ENCODE measurements at places on chromosomes 3 and 15.

GRCh38 chr3:107664614-107665013, 141.9 kb downstream of the BBX start:
- no peak for DNase-seq

- DNase-seq: no peak
These were observed 42.9 kb upstream of the LRRFIP2 start for GRCh38 chr3:37217098-37217849.

GRCh38 chr3:183688874-183689273, 8.7 kb upstream of the YEATS2 start:
- no peak for DNase-seq

DNA sequence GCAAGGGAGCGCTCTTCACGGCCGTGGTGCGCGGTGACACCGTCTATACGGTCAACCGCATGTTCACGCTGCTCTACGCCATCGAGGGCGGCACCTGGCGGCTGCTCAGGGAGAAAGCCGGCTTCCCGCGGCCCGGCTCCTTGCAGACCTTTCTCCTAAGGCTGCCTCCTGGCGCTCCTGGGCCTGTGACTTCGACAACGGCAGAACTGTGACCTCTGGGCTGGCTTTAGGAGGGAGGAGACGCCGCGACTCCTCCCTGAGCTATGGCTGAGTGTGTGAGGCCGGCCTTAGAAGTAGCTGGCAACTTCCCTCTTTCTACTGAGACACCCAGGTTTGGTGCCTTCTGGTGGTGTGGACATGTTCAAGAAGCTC, 1.4 kb downstream of the KBTBD13 start:
- peak; percentile 86 for DNase-seq

DNA sequence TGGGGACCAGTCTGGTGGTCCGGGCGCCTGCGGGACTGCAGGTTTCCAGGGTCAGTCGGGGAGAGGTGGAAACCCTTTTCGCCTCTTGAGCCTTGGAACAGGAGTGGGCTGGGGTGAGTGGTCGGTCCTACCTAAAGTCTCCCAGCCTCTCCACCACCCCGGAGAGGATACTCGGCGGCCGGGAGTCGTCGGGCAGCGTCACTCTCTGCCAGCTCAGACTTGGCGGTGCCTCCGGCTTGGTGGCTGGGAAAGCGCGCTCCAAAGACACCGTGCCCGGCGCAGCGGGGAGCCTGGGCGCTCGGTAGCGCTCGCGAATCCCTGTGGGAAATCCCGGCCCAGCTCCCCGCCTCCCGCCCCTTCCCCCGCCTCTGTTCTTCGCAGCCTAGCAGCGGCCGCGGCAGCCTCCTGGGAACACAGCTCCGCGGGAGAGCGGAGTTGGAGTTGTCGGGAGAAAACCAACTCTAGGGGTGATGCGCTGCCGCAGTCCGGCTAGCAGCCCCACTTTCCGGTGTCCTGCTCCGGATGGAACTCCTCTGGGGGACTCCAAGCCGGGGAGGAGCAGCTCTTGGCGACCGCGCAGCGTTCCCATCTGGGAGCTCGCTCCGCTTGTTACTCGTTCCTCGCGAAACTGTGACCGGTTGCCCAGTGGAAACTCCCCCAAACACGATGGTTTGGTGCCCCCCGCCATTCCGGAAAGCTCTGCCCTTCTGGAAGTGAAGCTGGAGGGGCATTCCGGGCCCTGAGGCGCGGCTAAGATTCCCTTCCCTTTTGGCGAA, 1.4 kb downstream of the EPHB1 start:
- peak; percentile 60 for DNase-seq

DNA sequence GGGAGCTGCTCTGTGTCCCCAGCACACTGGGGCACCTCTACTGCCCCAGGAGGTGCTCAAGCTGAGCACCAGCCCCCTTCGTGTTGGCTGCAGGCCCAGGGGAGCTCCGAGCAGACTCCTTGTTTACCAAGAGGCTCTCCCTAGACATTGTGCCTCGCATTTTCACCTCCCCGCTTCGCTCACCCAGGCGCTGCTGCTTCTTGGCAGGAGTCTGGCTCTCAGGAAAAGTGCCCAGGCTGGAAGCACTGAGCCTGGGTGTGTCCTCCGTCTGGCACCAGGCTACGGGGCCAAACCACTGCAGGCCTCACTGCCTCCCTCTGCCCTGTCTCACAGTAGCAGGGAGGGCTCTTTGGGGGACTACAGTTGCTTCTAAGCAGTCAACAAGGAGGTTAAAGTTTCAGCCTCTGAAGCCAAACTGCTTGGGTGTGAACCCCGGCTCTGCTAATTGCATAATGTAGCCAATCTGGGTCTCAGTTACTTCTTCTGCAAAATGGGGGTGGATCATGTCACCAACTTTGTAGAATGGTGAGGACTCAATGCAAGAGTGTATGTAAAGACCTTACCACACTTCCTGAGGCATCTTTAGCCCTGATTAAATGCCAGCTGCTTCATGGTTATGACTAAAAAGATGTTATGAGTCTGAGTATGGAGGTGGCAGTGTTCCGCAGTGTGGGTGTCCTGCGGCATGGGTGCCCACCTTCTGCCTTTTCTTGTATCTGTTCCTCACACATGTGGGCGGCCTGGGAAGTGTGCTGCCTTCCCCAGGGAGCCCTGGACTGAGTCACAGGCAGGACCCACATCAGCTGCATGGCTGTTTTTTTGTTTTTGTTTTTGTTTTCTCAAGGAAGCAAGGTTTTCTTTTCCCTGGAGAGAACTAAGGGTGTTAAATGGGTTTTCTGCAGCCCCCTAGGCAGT, 88.9 kb downstream of the CLSTN2 start:
- no peak for DNase-seq

GRCh38 chr3:29255854-29256696, 24.8 kb upstream of the RBMS3 start:
- DNase-seq: no peak

DNA sequence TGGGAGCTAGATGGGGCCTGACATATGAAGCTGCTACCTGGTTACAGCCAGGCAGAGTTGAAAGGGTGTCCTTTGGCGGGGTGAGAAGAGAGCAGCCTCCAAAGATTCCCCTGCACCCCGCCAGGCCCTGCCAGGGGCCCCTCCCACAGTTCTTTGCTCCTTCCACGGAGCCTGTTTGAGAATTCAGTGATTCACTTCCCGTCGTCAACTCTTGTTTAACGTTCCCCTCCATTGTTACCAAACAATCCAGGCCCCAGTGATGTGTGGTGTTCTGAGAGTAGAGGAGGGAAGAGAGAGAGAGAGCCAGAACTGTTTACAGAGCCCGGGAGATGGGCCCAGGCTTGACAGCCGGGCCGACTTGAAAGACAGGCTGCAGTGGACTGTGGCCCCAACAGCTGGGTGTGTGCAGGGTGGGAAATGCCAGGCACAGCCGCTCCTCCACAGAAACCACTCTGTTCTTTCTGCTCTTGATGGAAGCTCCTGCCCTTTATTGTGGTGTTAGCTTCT, 81.5 kb downstream of the SMAD3 start:
- DNase-seq: no peak

- no peak for DNase-seq
These were observed 641 bp upstream of the VPS13C start for GRCh38 chr15:62060896-62061280.

- no peak for DNase-seq
These were observed 837.0 kb upstream of the CFAP20DC start for GRCh38 chr3:59886790-59887189.

- DNase-seq: no peak
These were observed 32.7 kb downstream of the FEM1B start for GRCh38 chr15:68310178-68310803.

- DNase-seq: no peak
These were observed 53.7 kb downstream of the PDIA5 start for GRCh38 chr3:123120573-123120972.

GRCh38 chr3:177921153-177921552, 615.1 kb upstream of the KCNMB2 start:
- no peak for DNase-seq

DNA sequence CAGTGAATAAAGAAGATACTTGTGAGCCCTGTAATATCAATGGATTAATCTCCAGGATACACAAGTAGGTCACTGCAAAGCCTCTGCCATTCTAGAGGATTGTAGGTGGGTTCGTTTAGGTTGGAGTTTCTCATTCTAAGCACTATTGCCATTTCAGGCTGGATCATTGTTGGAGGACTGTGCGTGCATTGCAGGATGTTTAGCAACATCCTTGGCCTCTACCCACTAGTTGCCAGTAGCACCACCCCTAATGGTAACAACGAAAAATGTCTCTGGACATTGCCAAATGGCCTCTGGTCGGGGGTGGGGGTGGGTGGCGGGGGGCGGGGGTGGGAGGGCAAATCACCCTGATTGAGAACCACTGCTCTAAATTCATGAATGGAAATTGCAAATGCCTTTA, 4.9 kb upstream of the IFT57 start:
- DNase-seq: no peak

DNA sequence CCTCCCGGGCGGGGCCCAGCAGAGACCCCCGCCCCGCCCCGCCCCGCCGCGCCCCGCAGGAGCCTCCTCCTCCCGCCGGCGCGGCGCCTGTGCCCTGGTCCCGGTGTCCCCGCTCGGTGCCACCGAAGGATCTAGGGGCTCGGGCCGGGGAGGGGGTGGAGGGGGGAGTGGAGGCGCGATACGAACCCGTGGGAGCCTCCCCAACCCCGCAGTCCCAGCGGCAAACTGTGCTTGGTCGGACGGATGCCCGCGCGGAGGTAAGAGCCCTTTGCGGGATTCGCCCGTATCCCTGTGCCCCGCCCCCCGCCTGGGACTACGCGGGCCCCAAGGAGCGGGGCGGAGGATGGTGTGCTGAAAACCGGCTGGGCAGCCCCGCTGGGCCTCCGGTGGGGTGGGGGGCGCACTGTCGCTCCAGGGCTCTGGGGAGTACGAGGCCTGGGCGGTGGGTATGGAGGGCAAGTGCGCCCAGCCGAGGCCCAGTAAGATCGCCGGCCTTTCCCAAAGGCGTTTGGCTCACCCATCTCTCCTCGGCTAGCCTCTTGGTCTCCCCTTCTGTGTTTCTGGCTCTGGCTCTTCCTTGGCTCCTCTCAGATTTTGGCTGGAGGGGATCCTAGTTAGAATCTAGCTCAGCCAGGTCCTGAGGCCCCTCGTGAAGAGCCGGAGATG, 65.6 kb upstream of the POLG start:
- DNase-seq: peak; percentile 38

- no peak for DNase-seq
These were observed 12.1 kb upstream of the THSD4 start for GRCh38 chr15:71103102-71103676.

DNA sequence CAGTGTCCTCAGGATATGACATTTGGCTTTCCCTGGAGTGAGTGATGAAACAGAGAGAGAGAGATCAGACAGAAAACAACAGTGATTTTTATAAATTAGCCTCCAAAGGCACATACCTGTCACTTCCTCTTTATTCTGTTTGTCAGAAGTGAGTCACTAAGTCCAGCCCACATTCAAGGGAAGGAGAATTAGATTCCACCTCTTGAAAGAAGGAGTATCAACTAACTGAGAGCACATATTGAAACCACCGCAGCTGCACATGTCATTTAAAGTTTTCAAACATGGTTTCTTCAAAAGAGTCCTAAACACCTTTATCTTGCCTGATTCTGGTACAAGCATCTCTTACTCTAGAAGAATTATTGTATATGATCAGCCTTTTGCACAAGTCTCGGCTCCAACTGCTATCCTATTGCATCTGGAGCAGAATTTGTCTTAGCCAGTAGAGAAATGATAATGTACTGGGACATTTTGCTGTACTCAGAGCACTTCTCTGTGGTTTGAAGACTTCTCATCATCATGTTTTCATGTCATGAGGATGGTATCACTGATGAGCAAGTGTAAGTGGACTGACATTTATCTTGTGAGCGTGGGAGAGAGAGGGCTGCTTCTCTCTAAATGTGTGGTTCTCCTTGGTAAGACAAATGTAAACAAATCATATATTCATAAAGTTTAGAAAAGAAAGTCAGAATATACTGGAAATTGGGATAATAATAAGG, 338.9 kb upstream of the CFAP20DC start:
- no peak for DNase-seq

- DNase-seq: no peak
These were observed 775.3 kb upstream of the ARPP21 start for GRCh38 chr3:34864011-34864410.

- no peak for DNase-seq
These were observed 41.3 kb upstream of the ROBO2 start for GRCh38 chr3:76998555-76998954.

- peak; percentile 83 for DNase-seq
These were observed 33.3 kb downstream of the CCNB2 start for GRCh38 chr15:59138243-59138642.

- DNase-seq: no peak
These were observed 28.0 kb upstream of the SLCO2A1 start for GRCh38 chr3:134057654-134058110.

GRCh38 chr15:36361351-36361870, 218.0 kb upstream of the CDIN1 start:
- no peak for DNase-seq

GRCh38 chr3:58683466-58683865, 16.9 kb upstream of the FAM3D start:
- DNase-seq: no peak

DNA sequence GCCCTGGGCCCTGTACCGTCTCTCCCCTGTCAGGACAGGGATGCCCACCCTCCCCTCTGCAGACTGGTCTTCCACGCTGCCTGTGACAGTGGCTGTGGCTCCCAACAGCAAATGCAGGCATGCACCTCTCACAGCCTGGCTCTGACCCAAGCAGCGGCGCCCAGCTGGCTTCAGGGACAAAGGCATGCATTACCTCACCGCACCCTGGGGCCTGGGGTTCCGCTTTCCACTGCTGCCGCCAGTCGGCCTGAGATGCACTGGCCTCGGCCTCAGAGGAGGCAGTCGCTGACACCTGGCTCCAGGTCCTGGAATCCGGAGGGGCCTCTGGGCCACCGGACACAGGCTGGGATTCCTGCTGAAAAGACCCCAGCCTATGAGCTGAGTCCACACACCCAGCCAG, 70.3 kb downstream of the SCN5A start:
- DNase-seq: peak; percentile 52

DNA sequence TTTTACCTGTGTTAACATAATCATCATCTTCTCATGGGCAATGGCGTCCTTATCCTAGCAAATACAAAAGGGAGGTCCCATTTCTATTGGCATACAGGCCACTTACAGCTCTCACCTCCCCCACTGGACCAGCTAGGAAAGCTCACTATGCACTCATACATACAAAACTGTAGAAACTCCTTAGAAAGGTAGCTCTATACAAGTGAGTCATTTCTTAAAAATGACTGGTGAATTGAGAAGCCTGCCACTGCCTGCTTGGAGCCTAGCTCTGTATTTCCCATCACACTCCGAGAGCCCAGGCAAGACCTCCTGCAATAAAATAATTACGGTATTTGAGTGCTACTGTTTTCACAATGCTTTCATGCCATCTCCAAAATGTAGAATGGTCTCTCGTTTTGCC, 321.8 kb downstream of the ULK4 start:
- no peak for DNase-seq

DNA sequence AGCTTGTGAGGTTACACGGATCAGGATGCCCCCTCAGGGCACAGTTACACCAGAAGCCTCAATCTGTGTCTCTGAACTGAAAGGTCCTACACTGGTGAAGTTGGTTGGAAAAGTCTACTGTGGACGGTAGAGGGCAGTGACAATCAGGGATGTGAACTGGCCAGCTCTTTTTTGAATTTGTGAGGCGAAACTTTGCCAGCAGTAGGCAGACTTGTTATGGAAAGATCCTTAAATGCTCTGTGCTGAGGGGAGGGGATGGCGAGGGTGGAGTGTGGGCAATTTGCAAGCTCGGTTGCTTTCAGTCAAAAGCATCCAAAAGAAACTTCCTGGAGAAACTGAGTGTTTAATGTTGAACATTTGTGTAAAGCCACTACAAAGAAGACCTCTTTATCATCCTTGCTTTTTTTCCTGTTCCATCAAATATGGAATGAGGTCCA, 127.4 kb upstream of the ABHD17C start:
- peak; percentile 52 for DNase-seq

Data from WTC11 (cell line).